ENCODE measurements at places on chromosomes 11 and 22.

DNA sequence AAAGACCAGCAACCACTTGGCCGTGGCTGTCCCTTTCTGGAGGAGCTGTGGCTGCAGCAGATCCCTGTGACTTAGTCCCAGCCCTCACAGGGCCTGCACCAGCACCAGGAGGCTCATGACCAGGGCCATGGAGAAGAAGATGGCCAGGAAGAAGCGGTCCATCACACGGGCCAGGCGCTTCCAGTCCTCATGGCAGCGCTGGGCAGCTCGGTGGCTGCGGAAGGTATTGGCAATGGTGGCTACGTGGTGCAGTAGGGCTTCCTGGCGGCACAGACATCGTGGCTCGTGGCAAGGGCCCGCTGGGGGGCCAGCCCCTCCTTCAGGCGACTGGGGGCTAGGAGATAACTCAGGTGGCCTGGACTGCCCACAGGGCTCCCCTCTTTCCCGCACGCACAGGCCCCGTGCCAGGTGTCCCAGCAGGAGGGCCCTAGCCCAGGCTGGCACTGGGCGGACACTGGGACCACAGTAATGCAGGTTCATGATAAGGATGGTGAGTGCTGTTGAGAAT, 5.1 kb downstream of the CHRNA10 start:
- H3K4me3 ChIP-seq, result no peak overlapping the region
- no peaks in the 10 kb centered on the region for H3K27me3 ChIP-seq
- peaks cover 17% of the 10 kb centered on the region for H3K36me3 ChIP-seq
- H3K4me1 ChIP-seq, result no peaks in the 10 kb centered on the region
- peak overlapping the region; percentile 2 for H3K27ac ChIP-seq

- H3K4me3 ChIP-seq, result no peak overlapping the region
- no peaks in the 10 kb centered on the region for H3K4me1 ChIP-seq
- H3K27me3 ChIP-seq, result no peaks in the 10 kb centered on the region
- no peak for DNase-seq
- H3K27ac ChIP-seq, result no peak overlapping the region
- H3K36me3 ChIP-seq, result no peaks in the 10 kb centered on the region
Observed at GRCh38 chr11:68999093-68999747, 13.8 kb downstream of the MRGPRF start.

DNA sequence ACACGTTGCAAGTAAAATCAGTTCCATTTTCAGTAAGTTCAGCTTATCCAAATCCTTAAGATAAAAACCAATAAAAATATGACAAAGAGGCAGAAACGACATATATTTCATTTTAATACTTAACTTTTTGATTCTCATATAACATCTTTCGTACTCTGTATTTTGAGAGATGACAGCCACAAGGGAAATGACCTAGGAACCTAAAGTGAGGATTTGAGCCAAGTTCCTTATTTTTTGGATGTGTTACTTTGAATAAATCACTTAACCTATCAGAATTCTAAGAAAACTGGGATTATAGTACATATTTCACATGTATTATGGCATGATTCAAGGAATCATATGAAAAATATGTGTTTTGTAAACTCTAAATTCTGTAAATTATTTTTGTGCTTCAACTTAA, 143.6 kb upstream of the TRPC6 start:
- no peaks in the 10 kb centered on the region for H3K27me3 ChIP-seq
- DNase-seq, result no peak
- H3K36me3 ChIP-seq, result no peaks in the 10 kb centered on the region
- no peak overlapping the region for H3K27ac ChIP-seq
- H3K4me3 ChIP-seq, result no peak overlapping the region
- H3K4me1 ChIP-seq, result no peaks in the 10 kb centered on the region

GRCh38 chr11:70233511-70233934, 30.4 kb downstream of the FADD start:
- peaks cover 2% of the 10 kb centered on the region for H3K27me3 ChIP-seq
- H3K27ac ChIP-seq, result no peak overlapping the region
- no peak overlapping the region for H3K4me3 ChIP-seq
- DNase-seq, result no peak
- no peaks in the 10 kb centered on the region for H3K4me1 ChIP-seq

- peaks cover 7% of the 10 kb centered on the region for H3K4me1 ChIP-seq
- H3K27ac ChIP-seq, result no peak overlapping the region
- no peaks in the 10 kb centered on the region for H3K36me3 ChIP-seq
- peaks cover 31% of the 10 kb centered on the region for H3K27me3 ChIP-seq
- H3K4me3 ChIP-seq, result no peak overlapping the region
Observed at GRCh38 chr11:125124618-125124992, 13.2 kb upstream of the TMEM218 start.

GRCh38 chr11:601573-602245, 14.0 kb downstream of the IRF7 start:
- DNase-seq, result no peak
- peak overlapping the region; percentile 74 for H3K27ac ChIP-seq
- peaks cover 43% of the 10 kb centered on the region for H3K36me3 ChIP-seq

GRCh38 chr11:57364851-57365660, 15.9 kb downstream of the PRG3 start:
- no peak overlapping the region for H3K27ac ChIP-seq
- DNase-seq, result no peak
- H3K4me3 ChIP-seq, result no peak overlapping the region
- no peaks in the 10 kb centered on the region for H3K36me3 ChIP-seq
- no peaks in the 10 kb centered on the region for H3K4me1 ChIP-seq
- no peaks in the 10 kb centered on the region for H3K27me3 ChIP-seq

GRCh38 chr11:14269692-14270573, 89.0 kb downstream of the RRAS2 start:
- H3K27me3 ChIP-seq, result no peaks in the 10 kb centered on the region
- no peak for DNase-seq
- peaks cover 37% of the 10 kb centered on the region for H3K36me3 ChIP-seq
- H3K4me1 ChIP-seq, result peaks cover 30% of the 10 kb centered on the region
- H3K4me3 ChIP-seq, result no peak overlapping the region
- H3K27ac ChIP-seq, result peak overlapping the region; percentile 83

Data from activated CD4-positive, alpha-beta T cell treated with anti-CD3 and anti-CD28 coated beads, Interleukin-2, amount 10 ng/mL, durations not matched to agents 7 days and 5 days (primary cell).